ENCODE measurements at places on chromosomes 6 and 20.

DNA sequence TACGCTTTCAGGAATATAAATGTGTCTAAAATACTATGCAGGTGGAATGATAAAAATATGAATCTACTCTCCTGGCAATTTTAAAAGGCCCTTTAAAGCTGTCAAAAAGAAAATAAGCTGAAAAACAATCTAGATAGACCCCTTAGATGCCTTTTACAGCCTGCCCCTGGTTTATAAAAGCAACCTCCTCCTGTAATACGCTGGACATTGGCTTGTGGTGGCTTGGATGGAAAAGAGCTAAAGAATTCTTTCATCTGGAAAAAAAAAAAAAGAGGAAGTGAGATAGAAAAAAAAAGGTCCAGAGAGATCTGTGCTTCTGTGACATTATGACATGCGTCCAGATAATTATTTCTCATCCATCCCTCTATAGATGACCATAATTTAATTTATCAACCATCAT, 115.9 kb upstream of the NRSN1 start:
- DNase-seq: peak; percentile 1

- DNase-seq: no peak
Measured at GRCh38 chr6:128107682-128108081, 206.8 kb upstream of the THEMIS start.

- peak; percentile 13 for DNase-seq
Measured at GRCh38 chr6:150632785-150633485, 33.2 kb downstream of the PLEKHG1 start.

- no peak for DNase-seq
Measured at GRCh38 chr6:139858429-139858828, 484.0 kb upstream of the CITED2 start.

GRCh38 chr20:14882846-14883245, 545.4 kb upstream of the FLRT3 start:
- no peak for DNase-seq

DNA sequence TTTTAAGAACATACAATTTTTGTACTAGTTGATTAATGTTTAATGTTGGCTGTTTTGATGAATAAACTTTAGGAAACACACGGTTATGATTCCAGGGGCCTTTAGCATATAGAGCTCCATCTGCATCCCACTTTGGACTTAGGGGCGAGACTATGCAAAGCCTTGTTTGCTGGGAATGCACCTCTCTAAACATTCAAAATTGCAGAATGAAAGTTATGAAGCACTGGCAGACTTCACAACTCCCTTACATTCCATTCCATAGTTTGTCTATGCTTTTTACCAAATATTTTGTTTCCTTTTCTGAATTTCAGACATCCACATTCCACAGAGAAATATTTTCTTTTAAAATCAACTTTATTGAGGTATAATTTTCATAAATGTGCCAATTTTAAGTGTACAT, 10.3 kb upstream of the TCP11 start:
- DNase-seq: no peak

- DNase-seq: no peak
Measured at GRCh38 chr6:166476061-166476591, 93.4 kb upstream of the MPC1 start.

- no peak for DNase-seq
Measured at GRCh38 chr20:46099491-46100287, 9.9 kb upstream of the NCOA5 start.

DNA sequence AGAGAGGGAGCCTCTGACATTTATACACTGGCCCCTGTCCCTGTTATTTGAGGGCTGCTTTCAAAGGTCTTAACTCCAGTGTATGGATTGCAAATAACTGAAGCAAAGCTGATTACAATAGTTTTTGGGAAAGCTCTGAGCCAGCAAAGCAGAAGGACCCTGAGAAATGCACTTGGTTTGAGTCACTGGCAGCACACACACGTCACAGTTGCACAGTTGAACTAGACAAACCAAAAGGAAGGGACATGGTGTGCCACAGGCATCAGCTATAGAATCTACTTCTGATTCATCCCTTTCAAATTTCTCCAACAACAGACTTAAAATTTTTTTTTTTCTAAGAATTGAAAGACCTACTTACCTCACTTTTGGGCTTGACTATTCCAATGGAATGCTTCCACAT, 56.4 kb downstream of the SNRNP48 start:
- no peak for DNase-seq

Measured in common myeloid progenitor, CD34-positive (primary cell).